ENCODE measurements at places on chromosomes 6 and 20. TPM values are rescaled to one million over a fixed set of nuclear protein-coding genes. Genes with fewer than 3 reads are reported as not detected.

- no peak for DNase-seq
- H3K27me3 ChIP-seq, result no peaks in the 10 kb centered on the region
- H3K4me1 ChIP-seq, result no peaks in the 10 kb centered on the region
- H3K27ac ChIP-seq, result no peak overlapping the region
Measured at GRCh38 chr20:54497931-54498718, 22.7 kb downstream of the DOK5 start.

DNA sequence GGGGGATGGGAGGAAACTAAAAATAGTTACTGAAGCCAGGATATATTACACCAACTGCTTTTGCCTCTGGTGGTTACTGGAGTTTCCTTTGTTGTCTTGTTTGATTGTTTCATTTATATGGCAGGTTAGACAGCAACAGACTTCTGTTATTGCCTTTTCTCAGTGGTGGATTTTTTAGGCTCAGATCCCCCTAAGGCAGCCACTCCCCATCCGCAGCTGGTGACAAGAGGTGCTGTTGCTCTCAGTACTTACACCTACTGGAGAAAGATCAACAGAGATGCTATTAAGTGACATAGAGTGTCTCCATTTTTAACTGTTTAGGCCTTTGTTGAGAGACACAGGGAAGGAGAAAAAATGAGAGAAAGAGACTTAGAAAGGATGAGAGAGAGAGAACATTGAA is 552.1 kb downstream of the PKHD1 start:
- H3K4me3 ChIP-seq, result no peak overlapping the region
- H3K36me3 ChIP-seq, result no peaks in the 10 kb centered on the region
- no peak overlapping the region for H3K27ac ChIP-seq
- H3K4me1 ChIP-seq, result no peaks in the 10 kb centered on the region

Gene SLC17A3
- not detected for total RNA-seq

- no peak overlapping the region for H3K4me3 ChIP-seq
- H3K27ac ChIP-seq, result no peak overlapping the region
- no peaks in the 10 kb centered on the region for H3K27me3 ChIP-seq
- no peak for DNase-seq
- H3K36me3 ChIP-seq, result no peaks in the 10 kb centered on the region
- no peaks in the 10 kb centered on the region for H3K4me1 ChIP-seq
Measured at GRCh38 chr6:170128346-170128745, 162.5 kb downstream of the DLL1 start.

GRCh38 chr6:82385546-82385945 is 21.9 kb downstream of the TPBG start:
- no peaks in the 10 kb centered on the region for H3K36me3 ChIP-seq
- H3K27me3 ChIP-seq, result no peaks in the 10 kb centered on the region
- no peak overlapping the region for H3K27ac ChIP-seq
- no peaks in the 10 kb centered on the region for H3K4me1 ChIP-seq

Gene PI16
- total RNA-seq, result 0.60 TPM

GRCh38 chr6:55003719-55004430 is 157.3 kb downstream of the FAM83B start:
- no peaks in the 10 kb centered on the region for H3K27me3 ChIP-seq
- no peak for DNase-seq
- H3K4me3 ChIP-seq, result no peak overlapping the region
- H3K4me1 ChIP-seq, result no peaks in the 10 kb centered on the region

- no peak for DNase-seq
- no peak overlapping the region for H3K27ac ChIP-seq
- H3K27me3 ChIP-seq, result no peaks in the 10 kb centered on the region
- H3K4me1 ChIP-seq, result peaks cover 51% of the 10 kb centered on the region
- H3K4me3 ChIP-seq, result no peak overlapping the region
Measured at GRCh38 chr6:157830354-157831017, 7.4 kb downstream of the SNX9 start.

DNA sequence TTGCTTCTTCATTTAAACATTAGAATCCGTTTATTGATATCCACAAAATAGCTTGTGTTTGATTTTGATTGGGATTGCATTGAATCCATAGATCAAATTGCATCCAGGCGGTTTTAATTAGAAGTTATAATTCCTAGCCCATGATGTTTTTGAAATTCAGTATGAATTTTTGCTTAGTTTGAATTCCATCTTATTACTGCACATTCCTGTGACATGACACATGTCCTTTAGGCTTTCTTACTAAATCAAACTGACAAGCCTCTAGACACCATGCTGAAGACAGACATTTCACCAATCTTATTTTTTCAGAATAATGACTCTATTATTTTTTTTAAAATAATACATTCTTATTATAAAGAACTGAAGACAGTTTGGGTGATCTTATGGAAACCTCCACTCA is 21.4 kb upstream of the PI16 start:
- H3K27ac ChIP-seq, result no peak overlapping the region
- H3K4me1 ChIP-seq, result peaks cover 11% of the 10 kb centered on the region
- DNase-seq, result no peak
- no peaks in the 10 kb centered on the region for H3K27me3 ChIP-seq
- no peak overlapping the region for H3K4me3 ChIP-seq

DNA sequence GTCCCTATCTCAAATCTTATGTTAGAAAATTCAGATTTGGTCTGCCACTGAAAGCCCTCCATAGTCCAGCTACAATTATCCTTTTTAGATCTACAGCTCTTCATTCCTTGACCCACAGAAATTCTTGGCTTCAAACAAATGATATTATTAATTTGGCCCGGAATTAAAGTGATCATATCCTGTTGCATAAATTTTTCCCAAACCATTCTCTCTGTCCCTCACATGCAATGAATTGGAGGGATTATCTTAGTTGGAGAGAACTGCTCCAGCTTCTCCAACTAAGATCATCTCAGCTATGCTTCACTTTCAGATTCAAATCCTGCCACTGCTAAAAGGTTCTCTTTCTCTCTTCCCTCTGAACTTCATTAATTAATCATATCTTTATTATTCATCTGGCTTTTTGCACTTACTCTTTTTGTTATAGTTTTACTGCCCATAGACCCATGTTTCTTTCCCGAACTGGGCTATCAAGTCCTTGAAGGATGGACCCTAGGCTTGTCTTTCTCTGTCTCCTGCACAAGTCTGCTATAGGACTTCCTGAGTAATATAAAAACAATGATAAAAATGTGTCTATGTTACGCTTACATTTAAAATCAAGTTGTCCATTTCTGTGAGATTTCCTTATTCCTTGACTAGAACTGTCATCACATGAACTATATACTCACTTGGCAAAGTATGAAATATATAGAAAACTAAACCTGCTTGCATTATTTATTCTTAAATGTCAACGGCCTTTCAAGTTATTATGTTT is 493.9 kb upstream of the MARCKS start:
- H3K4me3 ChIP-seq, result no peak overlapping the region
- DNase-seq, result no peak
- H3K27me3 ChIP-seq, result no peaks in the 10 kb centered on the region
- no peak overlapping the region for H3K27ac ChIP-seq

GRCh38 chr6:44411141-44411540 is 23.6 kb downstream of the CDC5L start:
- H3K4me1 ChIP-seq, result peaks cover 11% of the 10 kb centered on the region
- H3K4me3 ChIP-seq, result no peak overlapping the region
- no peak overlapping the region for H3K27ac ChIP-seq
- no peak for DNase-seq

Gene MDFI
- not detected for total RNA-seq

DNA sequence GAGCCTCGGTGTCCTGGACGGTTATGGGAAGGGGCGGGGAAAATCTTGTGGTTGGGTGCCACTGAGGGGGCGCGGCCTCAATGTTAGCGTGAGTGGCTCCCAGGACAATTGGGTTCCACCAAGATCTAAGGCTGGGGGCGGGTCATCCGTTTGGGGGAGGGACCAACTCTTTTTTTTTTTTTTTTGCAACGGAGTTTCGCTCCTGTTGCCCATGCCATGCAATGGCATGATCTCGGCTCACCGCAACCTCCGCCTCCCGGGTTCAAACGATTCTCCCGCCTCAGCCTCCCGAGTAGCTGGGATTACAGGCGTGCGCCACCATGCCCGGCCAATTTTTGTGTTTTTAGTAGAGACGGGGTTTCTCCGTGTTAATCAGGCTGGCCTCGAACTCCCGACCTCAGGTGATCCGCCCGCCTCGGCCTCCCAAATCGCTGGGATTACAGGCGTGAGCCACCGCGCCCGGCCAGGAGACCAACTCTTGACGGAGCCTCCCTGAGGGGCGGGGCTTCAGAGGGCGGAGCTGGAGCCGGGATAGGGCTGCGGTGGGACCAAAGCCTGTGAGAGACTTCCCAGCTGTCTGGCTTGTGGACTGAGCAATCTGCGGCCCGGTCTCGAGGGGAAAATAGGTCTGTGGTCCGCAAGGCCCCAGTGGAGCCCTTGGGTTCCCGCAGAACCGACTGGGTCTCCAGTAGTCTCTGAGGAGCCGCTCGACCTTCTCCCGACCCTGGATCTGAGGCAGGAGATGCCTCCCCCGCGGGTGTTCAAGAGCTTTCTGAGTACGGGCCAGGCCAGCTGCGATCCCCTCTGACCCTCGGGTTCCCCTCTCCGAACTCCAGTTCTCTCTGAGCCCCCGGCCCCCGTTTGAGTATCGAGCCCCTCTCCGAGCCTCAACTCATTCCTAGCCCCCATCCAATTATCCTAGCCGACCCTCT is 1.1 kb downstream of the SPAG4 start:
- H3K27ac ChIP-seq, result peak overlapping the region; percentile 96
- peaks cover 36% of the 10 kb centered on the region for H3K4me1 ChIP-seq
- H3K4me3 ChIP-seq, result peak overlapping the region; percentile 45
- DNase-seq, result peak; percentile 93
